Left hindlimb (tissue), 1 donor: ENCODE measurements at places on chromosomes 3 and 15.

- no peak for DNase-seq
Observed at GRCh38 chr3:100662113-100662823, 47.0 kb upstream of the TFG start.

DNA sequence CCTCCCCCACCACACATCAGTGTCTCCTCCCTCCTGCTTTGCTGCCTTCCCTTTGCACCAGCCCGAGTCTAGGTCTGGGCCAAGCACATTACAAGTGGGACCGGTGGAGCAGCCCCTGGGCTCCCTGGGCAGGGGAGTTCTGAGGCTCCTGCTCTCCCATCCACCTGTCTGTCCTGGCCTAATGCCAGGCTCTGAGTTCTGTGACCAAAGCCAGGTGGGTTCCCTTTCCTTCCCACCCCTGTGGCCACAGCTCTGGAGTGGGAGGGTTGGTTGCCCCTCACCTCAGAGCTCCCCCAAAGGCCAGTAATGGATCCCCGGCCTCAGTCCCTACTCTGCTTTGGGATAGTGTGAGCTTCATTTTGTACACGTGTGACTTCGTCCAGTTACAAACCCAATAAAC, 2.3 kb upstream of the ABCF3 start:
- DNase-seq: no peak

- no peak for DNase-seq
Observed at GRCh38 chr15:51283026-51283425, 55.4 kb downstream of the CYP19A1 start.

- no peak for DNase-seq
Observed at GRCh38 chr3:9826815-9827573, 16.8 kb downstream of the RPUSD3 start.

GRCh38 chr3:156416846-156417558, 137.9 kb downstream of the SSR3 start:
- DNase-seq: peak; percentile 54
